NCI-H748 treated with DMSO at 0.1 percent for 48 hours (cell line): ENCODE measurements at places on chromosomes 13 and 19.

- peak; percentile 50 for DNase-seq
These were observed 1152.2 kb upstream of the SPRY2 start for GRCh38 chr13:81493144-81493543.

DNA sequence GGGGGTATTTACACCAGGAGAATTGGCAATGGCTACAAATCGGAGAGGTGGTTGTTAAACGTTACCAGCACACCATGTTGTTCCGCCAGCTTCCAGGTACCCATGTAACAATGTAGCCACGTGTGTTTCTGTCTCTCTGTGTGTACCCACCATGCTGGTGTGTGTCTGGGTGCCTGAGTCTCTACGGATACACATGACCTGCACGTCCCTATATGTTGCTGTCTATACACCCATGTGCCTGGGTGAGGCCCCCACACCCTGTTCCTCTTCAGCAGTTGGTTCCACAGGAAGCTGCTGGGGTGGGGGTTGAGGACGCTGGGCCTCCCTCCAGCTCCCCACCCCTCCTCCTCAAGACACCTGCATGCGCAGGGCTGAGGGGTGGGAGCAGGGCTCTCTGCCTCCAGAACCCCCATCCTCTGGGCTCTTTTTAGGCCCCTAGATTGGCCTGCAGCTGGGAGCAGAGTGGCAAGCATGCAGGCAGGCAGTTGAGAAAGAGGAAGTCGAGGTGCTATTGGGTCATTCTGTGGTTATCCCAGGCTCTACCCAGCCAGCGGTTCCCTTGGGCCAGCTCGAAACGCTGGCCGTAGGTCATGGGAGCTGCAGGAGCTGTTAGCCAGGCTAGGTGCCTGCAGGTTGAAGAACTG, at the start of gene ARHGEF18:
Gene ARHGEF18, plus strand, starts transcription at position 351 of the 644 bp plus-strand sequence. CDS start 13,954 bp downstream, outside the sequence.
- no peak for DNase-seq

- DNase-seq, result no peak
These were observed 55.8 kb upstream of the NBEA start for GRCh38 chr13:34886121-34886875.

DNA sequence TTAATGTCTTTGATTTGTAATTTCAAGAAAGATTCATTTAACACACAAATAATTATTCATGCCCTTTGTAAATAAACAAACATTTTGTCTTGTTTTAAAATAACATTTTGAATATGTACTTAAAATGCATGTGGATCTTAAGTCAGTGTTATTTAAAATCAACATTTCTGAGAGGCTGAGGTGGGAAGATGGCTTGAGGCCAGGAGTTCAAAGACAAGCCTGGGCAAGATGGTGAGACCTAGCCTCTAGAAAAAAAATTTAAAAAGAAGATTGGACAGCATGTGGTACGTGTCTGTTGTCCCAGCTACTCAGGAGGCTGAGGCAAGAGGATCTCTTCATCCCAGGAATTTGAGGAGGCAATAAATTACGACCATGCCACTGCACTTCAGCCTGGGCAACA, 1268.2 kb downstream of the SLITRK1 start:
- no peak for DNase-seq

DNA sequence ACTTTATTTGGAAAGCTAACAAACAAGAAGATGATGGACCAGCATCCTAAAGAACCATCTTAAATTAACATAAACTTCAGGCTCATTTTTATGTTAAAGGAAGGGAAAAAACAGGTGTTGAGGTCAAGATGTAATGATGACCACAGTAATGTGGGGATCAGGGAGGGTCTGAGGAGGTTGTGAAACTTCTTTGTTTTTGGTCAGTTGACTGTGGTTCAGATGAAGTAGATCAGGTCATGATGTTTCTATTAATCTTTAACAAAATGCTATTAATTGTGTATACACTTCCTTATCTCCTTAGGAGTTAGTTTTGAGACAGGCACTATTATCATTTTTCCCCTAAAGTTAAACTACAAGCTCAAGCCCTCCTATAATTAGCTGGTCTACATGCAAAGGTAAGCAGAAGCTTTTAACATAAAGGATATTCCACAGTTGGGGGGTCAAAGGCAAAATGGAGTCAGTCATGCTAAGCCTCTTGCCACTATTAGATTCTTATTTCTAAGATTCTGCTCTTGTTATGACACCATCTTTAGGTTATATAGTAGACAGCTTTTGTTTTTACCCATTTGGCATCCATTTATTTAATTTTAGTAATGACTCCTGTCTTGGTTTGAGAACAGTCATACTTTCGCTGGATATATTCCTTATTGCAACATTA, 800.1 kb upstream of the PCDH9 start:
- DNase-seq, result no peak

DNA sequence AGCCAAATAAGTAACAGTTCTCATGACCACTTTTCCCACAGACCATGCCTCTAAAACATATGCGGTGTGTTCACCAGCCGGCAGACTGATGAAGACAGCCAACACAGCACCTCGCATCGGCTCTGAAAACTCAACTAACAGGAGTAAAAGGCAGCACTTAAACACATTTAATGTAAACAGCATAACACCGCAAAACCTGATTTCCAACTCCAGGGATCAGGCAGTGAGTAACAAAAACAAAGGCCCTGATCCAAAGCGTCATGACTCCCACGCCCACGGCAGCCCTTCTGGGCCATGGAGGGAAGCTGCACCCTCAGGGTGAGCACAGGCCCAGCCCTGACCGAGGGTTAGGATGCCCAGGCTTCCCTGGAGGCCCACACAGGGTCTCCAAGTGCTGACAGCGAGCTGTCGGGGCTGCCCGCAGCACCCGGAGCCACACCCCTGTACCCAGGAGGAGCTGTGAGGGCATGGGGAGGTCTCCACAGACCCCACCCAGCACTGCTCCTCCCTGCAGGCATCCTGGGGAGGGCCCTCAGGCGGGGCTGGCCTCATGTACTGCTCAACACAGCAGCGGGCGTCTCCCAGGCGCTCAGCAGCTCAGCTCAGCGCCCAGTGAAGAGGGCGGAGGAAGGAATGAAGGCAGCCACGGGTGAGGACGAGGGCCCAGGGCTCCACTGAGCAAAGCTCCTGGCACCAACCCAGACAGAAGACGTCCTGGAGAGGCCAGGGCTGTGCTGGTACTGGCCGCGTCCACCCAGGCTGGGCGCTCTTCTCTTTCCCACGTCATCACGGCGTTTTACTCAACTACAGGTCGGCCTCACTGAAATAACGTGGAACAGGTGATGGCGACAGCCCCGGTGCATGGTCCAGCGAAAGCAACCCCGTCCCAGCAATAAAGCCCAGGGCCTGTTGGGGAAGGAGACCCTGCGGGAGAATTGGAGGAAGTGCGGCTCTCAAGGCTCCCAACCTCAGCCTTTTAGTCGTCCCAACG, 53.7 kb downstream of the RASA3 start:
- no peak for DNase-seq

- DNase-seq, result no peak
These were observed 958 bp upstream of the OBI1 start for GRCh38 chr13:78659732-78660494.

GRCh38 chr13:34894756-34895155, 47.3 kb upstream of the NBEA start:
- no peak for DNase-seq

GRCh38 chr13:31545616-31546015, 193.7 kb upstream of the RXFP2 start:
- no peak for DNase-seq

DNA sequence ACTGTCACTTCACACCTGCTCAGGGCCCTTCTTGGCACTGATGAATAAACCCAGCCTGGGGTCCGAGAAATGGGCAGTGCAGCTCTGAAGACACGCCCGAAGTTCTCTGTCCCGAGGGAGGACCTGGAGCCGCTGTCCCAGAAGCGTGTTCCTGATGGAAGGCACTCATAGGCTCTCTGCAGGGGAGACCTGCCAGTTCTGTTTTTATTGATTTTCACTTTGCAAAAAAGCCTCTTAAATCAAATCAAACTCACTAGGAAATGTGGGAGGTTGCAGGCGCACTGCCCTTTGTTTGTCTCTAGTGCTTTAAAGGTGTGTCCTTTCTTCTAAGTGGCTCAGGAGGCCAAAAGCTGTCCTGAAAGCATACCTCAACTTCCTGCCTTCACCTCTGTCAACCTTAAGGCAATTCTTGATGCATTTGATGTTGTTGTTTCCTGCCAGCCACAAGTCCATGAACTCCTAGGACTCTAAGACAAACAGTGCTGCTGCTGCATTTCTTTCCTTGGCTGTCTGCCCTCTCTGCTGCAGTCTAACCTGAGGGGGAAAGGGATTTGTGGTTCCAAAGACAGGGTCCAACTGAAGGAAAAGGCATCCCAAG, 663.2 kb downstream of the UQCRFS1 start:
- no peak for DNase-seq

GRCh38 chr19:40284501-40285352, at the start of gene AKT2:
AKT2 (minus strand) TSS chr19:40285345; CDS start chr19:40265267, 20,078 bp downstream.
- peak; percentile 83 for DNase-seq

- no peak for DNase-seq
These were observed 739 bp upstream of the TMEM145 start for GRCh38 chr19:42312370-42312769.

GRCh38 chr19:13120031-13120430, 2.0 kb downstream of the NACC1 start:
- no peak for DNase-seq

DNA sequence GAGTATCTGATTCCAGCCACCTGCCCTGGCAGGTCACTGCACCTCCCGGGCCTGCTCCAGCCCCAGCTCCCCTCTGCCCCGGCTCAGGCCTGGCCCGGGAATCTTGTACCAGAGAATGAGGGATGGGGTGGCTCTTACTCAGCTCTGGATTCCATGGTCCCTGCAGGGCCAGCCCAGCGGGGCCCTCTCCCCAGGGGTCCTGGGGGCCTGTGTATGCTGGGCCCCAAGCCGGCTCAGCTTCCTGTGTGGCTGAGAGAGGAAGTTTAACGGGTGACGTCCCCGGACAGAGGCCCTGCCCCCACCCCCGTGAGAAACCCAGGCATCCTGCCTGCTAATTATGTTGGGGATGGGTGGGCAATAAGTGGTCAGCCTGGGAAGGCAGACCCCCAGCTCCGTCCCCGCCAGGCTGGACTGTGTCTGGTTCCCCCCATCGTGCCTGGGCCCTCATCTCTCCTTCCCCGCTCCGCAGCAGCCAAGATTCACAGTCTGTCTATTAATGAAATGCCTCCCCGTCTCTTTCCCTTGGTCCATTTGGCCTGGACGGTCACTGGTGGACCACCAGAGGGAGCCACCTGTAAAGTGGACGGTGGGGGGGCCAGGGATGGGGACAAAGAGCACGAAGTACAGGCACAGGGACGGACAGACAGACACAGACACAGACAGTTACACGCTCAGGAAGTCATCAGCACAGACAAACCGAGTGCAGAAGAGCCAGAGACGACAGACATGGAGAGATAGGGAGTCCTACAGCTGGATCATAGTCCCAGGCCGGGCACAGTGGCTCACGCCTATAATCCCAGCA, at the start of gene DENND1C:
Gene DENND1C, minus strand, starts transcription at position 247 of the 802 bp plus-strand sequence. Its CDS starts 92 bp downstream, at position 155.
- DNase-seq, result no peak

DNA sequence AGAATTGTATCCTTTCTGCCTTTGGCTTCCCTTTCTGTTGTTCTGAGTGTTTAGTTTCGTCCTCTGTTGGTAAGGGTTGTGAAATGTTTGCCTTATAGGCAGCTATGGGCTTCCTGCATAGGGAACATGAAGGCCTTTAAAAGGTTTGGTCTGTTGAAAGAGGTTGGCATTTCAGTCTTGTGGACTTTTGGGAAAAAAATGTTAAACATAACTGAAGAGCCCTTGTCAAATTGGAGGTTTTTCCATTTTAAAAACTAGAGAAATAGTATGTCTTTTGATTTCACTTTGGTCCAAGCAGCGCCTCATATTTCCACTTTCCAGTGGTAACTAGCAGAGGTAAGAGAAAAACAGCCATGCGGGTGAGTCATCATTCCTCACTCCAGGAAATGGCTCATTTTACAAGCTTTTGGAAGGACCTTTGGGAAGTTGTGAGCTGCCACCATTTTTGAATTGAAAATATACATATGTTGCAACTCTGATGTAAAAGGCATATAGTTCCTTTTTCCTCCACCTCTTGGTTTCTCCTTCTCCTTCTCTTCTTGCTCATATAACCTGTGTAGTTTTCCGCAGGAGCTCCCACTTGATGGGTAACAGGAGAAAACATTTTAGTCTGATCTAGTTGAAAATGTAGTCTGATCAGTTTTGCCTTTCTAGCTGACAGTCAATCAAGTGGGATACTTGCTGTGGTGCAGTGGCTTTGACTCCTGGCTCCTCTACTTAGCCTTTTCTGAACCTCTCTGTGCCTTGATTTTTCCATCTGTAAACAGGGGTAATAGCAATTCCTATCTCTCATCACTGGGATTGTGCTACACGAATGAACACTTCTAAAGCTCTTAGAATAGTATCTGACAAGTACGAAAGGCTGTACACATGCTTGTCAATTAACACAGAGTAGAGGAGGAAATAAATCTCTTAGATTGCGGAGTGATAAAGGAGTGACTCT, 23.0 kb downstream of the GPC6 start:
- no peak for DNase-seq

DNA sequence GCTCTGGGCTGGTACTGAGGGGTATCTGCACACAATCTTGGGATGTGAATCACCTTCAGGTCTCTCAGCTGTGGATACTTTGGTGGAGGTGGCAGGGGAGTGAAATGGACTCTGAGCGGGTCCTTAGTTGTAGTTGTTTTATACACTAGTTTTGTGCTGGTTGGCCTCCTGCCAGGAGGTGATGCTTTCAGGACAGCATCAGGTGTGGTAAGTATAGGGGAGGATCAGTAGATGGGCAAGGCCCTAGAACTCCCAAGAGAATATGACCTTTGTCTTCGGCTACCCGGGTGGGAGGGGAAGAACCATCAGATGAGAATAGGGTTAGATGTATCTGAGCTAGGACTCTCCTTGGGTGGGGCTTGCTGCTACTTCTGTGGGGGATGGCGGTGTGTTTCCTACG, 2284.3 kb upstream of the PCDH20 start:
- DNase-seq, result no peak

DNA sequence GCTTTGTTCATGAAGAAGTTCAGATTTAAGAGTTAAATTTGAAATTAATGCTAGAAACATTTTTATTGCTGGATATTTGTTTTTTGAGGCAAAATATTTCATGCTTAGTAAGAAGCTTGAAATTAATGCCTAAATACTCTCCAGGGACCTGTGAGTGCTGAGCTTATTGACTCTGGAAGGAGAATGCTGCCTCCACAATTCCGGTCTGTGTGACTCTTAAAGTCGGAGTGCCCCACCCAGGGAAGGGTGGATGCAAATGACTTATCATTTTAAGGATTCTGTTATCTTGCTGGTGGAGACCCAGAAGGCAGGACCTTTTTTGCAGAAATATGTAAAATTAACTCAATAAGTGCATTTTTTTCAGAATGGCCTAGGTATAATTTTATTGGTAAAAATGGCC, 143.8 kb upstream of the RXFP2 start:
- no peak for DNase-seq

DNA sequence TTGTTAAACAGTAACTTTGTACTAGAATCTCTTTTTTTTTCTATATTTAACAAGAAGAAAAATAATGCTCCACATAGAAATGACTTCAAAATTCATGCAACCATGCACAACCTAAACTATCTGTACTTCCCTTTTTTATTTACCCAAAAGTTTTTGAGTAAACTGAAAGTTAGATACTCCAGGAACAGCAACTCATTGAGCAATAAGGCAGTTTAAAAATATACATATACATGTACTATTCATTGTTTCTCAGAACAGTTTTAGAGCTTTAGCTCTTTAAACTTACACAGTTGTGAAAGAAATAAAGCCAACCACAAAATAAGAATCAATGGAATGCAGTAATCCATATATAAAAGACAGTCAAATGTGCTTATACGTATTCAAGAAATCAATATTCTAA, 39.2 kb downstream of the MTMR6 start:
- no peak for DNase-seq
